Activated CD8-positive, alpha-beta memory T cell treated with anti-CD3 and anti-CD28 coated beads for 1 hour (primary cell): ENCODE measurements at places on chromosomes 5 and 9.

DNA sequence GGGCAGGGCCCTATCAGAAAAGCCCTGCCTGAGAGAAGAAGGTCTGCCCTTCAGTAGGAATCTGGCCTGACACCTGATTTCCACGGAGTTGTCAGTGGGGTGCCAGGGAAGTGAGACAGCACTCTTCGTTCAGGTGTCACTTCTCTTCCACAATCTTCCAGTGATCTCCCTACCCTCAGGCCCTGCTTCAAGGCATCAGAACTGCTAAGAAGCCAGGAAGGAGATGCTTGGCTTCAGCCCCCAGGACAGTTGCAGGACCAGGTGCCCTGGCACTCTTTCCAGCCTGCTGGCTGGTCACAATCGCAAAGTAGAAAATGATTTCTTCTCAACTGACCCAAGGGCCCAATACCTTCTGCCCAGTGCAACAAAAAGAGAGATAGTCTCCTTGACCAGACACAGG lies 50.3 kb downstream of the SPOCK1 start:
- no peak for DNase-seq

- no peak for DNase-seq
These were observed 309.1 kb downstream of the PSAT1 start for GRCh38 chr9:78606001-78606379.

GRCh38 chr5:168217497-168217896 lies 73.9 kb upstream of the WWC1 start:
- DNase-seq = no peak

DNA sequence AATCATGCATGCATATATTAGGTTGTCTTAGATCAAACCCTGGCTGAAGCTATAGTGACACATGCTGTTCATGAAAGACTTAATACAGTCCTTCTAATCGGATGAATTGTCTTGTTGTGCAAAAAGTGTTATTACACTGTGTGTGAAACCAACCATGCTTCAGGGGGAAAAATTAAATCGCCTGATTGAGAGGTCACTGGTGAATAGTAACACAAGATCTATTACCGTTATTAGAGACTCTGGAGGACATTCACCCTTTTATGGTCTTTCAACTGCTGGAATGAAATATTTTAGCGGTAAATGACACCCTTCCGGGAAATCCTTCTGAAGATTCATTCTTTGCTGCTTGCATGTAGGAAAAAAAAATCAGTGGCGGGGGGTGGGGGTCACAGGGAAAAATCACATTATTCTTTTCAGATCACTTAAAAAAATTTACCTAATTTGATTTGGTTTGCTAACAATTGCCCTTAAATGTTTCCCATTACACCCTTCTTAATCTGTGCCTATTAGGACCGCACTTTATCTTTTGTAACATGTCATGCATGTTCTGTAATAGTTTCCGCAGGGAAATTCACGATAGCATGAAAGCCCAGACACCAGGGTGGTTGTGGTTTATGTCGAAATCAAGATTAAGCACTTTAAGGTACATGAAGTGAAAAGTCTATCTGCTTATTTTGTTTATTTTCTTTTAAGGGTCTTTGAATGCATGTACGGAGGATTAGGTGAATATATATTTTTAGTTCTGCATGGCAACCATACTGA lies 120.6 kb downstream of the FOCAD start:
- DNase-seq = no peak

GRCh38 chr5:67378256-67378655 lies 181.7 kb upstream of the CD180 start:
- DNase-seq = no peak

GRCh38 chr5:141084487-141084989 lies 9.9 kb upstream of the PCDHB2 start:
- no peak for DNase-seq

GRCh38 chr9:78214492-78214891 lies 21.4 kb upstream of the CEP78 start:
- DNase-seq = no peak

DNA sequence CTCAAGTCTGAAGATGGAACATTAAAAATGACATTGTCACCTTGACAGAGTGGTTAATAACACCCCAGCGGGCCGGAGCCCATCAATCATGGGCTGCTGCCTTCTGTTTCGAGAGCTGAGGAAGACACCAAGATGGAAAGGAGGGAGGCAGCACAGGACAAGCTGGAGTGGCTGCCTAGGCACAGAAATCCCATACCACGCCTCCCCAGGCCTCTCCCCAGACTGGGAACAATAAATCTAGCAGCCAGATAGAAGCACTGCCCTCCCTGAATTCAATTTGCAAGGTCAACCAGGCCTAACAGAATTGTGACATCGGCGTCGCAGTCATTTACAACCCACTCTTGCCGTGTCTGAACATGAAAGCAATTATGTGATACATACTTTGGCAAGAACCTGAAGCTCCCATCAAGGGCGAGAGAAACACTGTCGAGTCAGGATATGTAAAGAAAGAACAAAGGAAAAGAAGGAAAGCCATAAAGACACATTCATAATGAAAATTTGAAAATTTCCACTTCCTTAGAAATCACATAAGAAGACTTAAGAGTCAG lies 35.4 kb upstream of the ZNF354A start:
- DNase-seq = no peak

- no peak for DNase-seq
These were observed 26.2 kb downstream of the ZNF462 start for GRCh38 chr9:106889061-106889590.

- no peak for DNase-seq
These were observed 11.1 kb upstream of the CCDC187 start for GRCh38 chr9:136314944-136315343.

DNA sequence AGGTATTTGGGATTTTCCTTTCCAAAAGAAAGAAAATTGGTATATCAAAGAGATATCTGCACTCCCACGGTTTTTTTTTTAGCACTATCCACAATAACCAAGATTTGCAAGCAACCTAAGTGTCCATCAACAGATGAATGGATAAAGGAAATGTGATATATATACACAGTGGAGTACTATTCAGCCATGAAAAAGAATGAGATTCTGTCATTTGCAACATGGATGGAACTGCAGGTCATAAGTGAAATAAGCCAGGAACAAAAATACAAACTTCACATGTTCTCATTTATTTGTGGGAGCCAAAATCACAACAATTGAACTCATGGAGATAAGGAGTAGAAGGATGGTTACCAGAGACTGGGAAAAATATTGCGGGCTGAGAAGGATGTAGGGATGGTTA lies 9.8 kb downstream of the ANKRD31 start:
- DNase-seq = no peak

GRCh38 chr5:80959768-80960442 lies at the start of gene RASGRF2:
RASGRF2 (plus strand) TSS chr5:80960363; CDS start chr5:80960739, 376 bp downstream.
- DNase-seq = peak; percentile 8

DNA sequence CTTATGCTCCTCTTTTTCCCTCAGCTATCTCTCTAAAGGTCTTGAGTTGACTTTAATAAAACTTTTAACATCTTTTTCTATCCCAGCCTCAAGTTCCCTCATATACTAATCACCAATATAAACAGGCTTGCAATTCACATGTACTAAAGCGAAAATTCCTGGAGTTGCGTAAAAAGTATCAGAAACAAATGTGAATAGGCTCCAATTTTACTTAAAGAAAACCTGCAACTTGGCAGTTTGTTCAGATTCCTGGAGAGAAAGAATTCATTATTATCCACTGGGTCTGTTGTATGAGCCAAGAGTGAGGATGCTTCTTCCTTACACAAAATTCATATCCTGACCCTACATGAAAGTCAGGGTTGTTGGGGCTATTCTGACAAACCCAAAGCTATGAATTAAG lies 384.2 kb downstream of the DTWD2 start:
- DNase-seq = no peak

GRCh38 chr5:78355561-78355960 lies 4.9 kb upstream of the SCAMP1 start:
- no peak for DNase-seq

GRCh38 chr9:22028394-22028793 lies 19.3 kb upstream of the CDKN2B start:
- no peak for DNase-seq

GRCh38 chr5:13763719-13764118 lies 180.8 kb downstream of the DNAH5 start:
- DNase-seq = no peak

GRCh38 chr5:52468976-52469375 lies 318.7 kb upstream of the ITGA1 start:
- DNase-seq = no peak

- no peak for DNase-seq
These were observed 12.0 kb downstream of the PBX3 start for GRCh38 chr9:125758986-125759763.

GRCh38 chr5:59098743-59099142 lies 515.9 kb downstream of the RAB3C start:
- no peak for DNase-seq

GRCh38 chr5:140338908-140339307 lies 7.5 kb downstream of the HBEGF start:
- no peak for DNase-seq

GRCh38 chr5:142426129-142427014 lies 101.6 kb upstream of the SPRY4 start:
- DNase-seq = no peak

DNA sequence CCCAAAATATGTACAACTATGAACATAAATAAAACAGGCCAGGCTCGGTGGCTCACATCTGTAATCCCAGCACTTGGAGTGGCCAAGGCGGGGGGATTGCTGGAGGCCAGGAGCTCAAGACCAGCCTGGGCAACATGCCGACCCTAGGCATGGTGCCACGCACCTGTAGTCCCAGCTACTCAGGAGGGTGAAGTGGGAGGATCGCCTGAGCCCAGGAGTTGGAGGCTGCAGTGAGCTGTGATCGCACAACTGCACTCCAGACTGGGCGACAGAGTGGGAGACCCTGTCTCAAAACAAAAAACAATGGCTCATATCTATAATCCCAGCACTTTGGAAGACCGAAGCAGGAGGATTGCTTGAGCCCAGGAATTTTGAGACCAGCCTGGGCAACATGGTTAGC lies 1.5 kb downstream of the HAUS6 start:
- DNase-seq = no peak

GRCh38 chr9:77838986-77839385 lies 190.9 kb upstream of the GNA14 start:
- DNase-seq = no peak

- no peak for DNase-seq
These were observed 141.1 kb upstream of the RASEF start for GRCh38 chr9:83204047-83204446.

DNA sequence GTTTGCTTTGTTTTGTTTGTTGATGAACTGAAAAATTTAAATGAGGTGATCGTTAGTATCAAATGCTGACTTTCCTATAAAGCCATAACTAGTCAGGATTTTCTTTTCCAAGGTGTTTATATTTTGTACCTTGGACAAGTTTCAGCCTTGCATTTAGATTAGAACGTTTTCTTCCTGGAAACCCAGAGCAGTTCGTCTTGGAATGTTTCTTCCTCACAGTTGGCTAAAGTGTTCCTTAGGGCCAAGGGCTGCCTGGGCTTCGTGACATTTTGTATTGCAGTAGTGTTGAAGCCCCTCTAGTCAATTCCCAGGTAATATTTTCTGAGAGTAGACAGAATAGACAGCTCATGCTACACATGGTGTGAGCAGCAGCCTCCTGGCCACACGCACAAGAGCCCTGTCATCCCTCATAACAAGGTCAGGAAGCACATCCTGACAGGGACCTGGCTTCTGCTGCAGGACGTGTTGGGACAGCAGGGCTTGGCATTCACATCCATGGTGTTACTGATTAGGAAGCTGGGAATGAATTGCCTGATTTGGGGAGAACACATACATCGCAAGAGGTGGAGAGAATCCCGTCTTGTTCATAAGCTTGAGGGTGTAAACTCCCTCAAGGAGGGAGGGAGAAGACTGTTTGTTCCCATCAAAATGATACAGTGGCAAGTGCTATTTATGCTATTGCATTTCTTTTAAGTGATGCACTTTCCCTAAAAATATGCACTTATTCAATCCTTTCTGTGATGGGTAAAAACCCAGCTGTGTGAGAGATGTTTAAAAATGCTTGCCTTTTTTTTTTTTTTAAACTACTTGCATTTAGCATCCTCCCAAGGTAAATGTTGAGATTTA lies 31.7 kb downstream of the FUBP3 start:
- no peak for DNase-seq

- DNase-seq = no peak
These were observed 42.7 kb downstream of the WDR36 start for GRCh38 chr5:111134864-111135263.

DNA sequence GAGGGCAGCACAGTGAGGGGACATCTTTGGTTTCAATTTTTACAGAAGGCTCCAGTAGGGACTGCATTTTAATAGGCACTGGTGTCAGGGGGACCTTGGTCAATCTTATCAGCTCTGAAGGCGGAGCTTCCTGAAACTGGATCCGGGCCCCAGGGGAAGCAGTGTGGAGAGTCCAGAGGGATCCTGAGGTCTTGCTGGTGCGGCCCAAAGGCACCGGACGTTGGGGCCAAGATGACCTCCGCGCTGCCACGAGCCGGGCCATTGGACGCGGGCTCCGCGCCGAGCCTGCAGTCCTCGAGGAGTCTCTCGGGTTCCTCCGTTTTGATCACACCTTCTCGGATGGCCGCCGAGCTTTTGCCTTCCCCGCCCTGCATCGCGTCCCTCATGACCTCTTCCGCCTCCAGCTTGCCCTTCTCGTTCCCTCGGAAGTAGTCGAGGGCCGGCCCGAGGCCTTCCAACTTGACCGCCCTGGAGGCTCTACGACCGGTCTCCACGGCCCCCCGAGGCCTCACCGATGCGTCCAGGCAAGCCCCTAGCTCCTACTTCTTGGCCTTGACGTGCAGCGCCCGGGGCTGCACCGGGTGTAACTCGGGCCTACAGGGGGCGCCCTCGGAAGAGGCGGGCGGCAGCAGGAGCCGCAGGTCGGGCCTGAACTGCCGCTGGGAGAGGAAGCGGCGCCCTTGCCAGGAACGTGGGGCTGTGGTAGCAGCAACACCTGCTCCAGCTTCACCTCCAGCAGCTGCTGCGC lies 18.8 kb downstream of the C5orf52 start:
- no peak for DNase-seq

- no peak for DNase-seq
These were observed 63.7 kb upstream of the CXCL14 start for GRCh38 chr5:135642488-135642870.

- DNase-seq = no peak
These were observed 52.5 kb downstream of the ZFAND5 start for GRCh38 chr9:72312386-72312987.

GRCh38 chr5:138790684-138791083 lies 37.5 kb downstream of the CTNNA1 start:
- no peak for DNase-seq

DNA sequence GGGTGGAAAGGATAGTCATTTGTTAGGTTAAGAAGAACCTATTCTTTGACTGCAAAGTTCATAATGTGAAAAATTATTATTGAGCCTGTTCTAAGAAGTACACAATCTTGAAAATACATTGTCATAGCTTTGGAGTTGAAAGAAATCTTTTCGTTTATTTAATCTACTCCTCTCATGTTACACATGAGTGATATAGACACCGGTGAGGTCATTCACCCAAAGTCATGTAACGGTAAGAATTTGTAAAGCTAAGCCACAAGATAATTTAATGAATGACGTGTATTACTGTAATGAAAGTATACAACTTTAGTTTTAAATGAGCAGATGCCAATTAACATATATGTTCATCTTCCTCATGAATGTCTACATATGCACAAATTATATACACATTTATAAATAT lies 284.1 kb upstream of the PDE4D start:
- no peak for DNase-seq

- DNase-seq = no peak
These were observed 314.1 kb upstream of the PANK3 start for GRCh38 chr5:168893283-168893682.
